CD4-positive, alpha-beta T cell treated with Interleukin-4 for 1 hour (primary cell): ENCODE measurements at places on chromosomes 5 and 9.

GRCh38 chr9:4182831-4183230 is 117.0 kb downstream of the GLIS3 start:
- no peak for DNase-seq

GRCh38 chr5:83368835-83369234 is 102.7 kb upstream of the VCAN start:
- DNase-seq: no peak

- no peak for DNase-seq
These were observed 120.0 kb downstream of the MCTP1 start for GRCh38 chr5:95164861-95165260.

DNA sequence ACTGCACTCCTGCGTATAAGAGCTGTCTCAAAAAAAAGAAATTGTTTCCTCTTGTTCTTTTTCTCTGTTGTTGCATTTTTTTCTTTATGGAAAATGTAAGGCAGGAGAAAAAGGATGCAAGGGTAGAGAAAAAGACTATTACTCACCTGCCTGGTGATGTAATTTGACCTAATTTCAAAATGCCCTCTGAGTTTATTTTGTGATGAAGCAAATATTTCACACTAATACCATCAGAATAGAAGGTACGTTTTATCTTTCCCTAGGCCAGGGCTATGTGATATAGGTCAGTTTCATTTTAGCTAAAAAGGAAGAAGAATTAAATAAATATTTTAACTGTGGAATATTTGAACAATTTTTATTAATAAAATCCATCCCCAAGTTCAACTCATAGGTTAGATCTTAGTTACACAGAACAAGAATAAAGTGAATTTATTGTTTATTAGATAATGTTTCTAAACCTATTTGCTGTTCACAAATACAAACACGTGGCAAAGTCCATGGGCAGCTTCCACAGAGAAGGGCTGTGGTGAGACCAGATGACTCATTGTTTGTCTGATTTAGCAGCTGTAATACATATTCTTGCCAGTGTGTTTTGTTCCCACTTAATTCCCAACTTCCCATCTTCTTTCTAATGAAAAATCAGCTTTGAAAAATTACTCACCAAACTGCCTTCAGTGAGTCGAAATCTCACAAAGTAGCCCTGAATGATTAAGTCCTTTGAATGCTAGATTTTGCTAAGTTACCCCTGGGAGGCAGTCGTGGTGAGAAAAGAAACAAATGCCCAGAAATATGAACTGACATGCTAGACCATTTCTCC is 52.8 kb upstream of the CCDC112 start:
- DNase-seq: no peak

GRCh38 chr9:127095411-127095810 is 27.0 kb downstream of the ANGPTL2 start:
- DNase-seq: no peak

DNA sequence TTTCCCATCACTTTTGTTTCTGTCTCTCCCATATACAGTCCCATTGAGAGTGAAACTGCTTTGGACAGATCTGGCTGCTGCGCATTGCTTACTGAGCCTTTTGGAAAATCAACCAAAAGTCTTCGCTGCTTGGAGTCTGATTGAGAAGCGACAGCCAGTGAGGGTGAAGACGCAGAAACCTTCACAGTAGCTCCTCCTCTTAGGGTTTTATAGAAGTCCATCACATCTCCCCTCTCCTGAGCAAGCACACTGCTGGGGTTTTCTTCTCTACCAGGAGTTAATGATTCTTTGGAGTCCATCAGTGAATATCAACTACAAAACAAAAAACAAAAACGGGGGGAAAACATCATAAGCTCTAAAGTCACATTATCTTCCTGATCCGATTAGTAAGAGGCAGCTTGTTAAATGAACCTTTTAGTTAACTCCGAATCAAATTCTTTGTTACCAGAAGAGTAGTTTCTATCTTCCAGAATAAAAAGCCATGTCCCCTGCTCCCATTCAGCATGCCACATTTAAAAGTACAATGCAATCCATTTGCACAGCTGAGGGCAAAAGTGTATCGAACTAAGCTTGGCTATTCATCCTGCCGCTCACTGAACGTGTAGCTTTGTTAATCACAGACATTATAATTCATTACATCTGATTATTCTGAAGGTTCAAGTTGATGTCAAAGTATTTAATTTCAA is 2.8 kb downstream of the NR3C1 start:
- DNase-seq: no peak

- no peak for DNase-seq
These were observed 48.4 kb upstream of the SNAPC3 start for GRCh38 chr9:15374310-15374709.

DNA sequence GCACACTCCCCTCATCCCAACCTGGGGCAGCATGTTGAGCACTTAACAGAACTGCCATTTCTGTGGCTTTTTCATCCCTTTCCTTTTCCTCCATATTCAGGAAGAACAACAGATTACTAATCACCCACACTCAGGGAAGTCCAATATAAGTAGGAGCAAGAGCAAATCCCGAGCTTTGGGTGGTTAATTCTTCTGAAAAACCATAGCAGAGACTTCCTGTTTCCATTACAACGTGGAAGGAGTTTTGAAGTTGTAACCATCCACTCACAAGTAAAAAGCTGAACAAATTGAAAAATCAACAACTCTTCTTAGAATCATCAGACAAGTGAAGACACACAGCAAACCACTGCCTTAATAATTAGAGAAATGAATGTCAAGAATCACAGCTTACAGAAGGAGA is 8.2 kb downstream of the CTSL start:
- no peak for DNase-seq

GRCh38 chr9:77561331-77562018 is 86.6 kb downstream of the GNA14 start:
- no peak for DNase-seq

DNA sequence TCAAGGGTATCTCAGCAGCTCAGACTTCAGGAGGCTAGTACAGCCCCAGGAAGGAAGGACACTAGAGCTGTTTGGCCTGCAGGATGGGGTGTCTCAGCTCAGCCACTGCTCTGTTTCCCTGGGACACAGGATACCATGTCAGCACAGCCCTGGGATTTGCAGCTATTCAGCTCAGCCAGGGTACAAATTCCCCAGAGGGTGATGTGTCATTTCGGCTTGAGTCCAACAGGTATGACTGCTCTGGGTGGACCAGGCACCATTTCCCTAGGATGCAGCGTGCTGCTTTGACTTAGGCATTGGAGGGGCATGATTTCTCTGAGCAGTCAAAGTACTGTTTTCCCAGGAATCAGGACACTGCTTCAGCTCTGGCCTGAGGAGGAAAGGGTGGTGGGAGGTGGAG is 130.1 kb downstream of the ARSB start:
- DNase-seq: no peak

DNA sequence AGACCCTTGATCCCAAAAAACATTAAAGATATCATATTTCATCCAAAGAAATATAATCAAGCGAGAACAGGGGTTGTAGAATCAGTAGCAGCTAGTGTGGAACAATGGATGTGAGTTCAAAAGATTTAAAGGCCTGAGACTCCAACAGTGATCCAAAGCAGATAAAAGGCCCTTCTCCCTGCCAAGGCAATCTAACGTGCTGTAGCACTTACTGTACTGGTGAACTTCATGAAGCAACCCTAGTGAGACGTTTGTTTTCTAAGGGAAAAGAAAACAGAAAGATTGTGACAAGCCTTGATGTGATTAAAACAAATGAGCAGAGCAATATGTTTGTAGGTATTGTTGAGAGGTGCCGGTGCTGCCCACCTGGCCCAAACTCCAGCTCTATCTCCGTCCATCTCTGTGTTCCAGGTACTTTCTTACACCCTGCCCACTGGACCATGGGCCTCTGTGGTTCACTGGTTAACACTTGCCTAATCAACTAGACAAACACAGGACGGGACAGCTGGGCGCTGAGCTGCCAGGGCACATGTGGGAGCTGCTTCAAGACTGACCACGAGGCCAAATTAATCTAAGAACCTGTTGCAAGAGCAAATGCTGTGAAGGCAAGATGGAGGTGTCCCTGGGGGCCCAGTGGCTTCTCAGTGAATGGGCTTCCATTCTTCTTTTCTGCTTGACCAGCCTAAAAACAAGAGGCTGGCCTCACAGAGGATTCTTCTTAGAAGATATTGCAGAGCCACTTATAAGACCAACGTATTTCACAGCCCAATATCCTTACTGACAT is 265.5 kb downstream of the CWC27 start:
- no peak for DNase-seq

- DNase-seq: no peak
These were observed at the start of gene CCDC187 for GRCh38 chr9:136303825-136304416. TSS of gene CCDC187 (minus strand) at chr9:136304094. CDS start at chr9:136303830, 264 bp downstream.

DNA sequence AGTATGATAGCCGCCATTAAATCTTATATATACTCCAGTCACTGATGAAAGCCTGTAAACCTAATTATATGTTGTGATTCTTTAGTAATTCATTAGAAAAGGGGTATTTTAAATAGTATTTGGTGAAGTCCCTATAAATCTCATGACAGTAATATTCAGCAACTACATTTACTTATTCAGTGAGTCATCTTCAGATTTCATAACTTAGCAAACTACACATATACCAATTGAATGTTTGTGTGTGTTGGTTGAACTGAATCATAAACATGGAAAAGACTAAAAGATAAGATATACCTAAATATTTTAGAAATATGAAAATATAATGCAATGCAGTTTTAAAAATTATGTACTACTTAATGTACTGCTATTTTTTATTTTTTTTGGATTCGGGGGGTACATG is 1050.4 kb downstream of the MAT2B start:
- DNase-seq: no peak

- no peak for DNase-seq
These were observed 13.1 kb upstream of the BNC2 start for GRCh38 chr9:16883586-16883985.

- no peak for DNase-seq
These were observed 67.6 kb downstream of the ANKRD33B start for GRCh38 chr5:10631316-10631996.

GRCh38 chr9:5013374-5013773 is 28.3 kb downstream of the JAK2 start:
- no peak for DNase-seq

DNA sequence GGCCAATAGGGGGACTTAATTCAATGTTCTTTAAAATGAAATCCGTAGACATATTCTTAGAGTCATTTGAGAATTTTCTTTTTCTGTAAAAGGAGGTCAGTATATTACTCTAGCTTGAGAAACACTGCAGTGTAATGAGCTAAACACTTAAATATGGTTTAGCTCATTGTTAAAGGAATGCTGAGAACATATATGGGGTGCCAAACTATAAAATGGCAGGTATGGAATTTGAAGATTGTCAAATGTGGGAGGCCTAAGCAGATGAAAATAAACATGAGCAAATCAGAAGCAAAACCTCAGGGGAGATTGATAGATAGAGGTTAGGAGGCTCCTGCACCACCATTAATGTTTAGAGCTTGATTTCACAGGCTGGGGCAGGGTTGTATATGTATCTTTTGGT is 57.9 kb downstream of the STX17 start:
- DNase-seq: no peak

GRCh38 chr9:98225015-98225442 is 30.4 kb downstream of the TBC1D2 start:
- no peak for DNase-seq

GRCh38 chr5:146001544-146002190 is 65.3 kb downstream of the SH3RF2 start:
- DNase-seq: no peak

DNA sequence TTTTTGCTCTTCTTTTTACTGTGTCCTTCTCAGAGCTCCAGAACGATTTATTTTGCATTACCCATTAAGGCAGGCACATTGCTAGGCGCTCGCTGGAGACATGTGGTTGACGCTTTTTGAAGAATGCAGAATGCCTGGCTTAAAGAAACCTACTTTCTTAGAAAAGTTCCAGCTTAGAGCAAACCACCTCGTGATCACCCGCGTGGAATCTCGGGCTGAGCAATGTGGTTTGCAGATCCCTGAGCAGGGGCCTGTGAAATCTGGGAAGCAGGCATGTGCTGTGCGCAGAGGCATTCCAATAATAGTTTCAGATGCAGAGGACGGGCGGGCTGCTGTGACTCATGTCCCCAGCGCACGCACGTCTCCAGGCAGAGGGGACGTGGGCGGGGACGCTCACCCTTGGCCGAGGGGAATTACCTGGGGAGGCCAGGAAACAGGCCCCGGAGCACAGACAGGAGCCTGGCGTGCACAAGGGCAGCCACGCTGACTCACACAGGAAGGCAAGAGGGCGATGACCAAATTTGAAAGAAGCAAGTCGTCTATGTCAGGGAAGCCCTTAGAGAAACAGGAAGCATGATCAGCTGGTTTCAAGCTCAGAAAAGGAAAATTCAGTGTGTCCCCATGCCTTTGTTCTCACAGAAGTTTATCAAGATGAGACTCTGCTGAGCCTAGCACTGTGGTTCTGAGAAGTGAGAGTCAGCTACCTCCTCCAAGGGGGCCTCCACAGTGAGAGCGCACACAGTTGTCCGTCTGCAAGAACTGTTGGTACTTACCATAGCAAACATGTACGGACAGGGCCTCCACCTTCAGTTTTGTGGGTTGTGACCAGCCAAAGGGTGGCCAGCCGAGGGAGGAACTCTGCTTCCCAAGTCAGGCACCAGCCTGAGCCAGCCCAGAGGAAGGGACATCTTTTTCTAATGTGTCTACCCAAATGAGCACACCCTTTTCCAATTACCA is 218.6 kb downstream of the PIK3R1 start:
- DNase-seq: peak; percentile 91

GRCh38 chr5:141031006-141031405 is 20.2 kb upstream of the PCDHB1 start:
- DNase-seq: no peak
